OCI-LY7 (cell line): ENCODE measurements at places on chromosomes 1 and 21.

GRCh38 chr1:40407453-40407852, 33.9 kb downstream of the SMAP2 start:
- DNase-seq = no peak

DNA sequence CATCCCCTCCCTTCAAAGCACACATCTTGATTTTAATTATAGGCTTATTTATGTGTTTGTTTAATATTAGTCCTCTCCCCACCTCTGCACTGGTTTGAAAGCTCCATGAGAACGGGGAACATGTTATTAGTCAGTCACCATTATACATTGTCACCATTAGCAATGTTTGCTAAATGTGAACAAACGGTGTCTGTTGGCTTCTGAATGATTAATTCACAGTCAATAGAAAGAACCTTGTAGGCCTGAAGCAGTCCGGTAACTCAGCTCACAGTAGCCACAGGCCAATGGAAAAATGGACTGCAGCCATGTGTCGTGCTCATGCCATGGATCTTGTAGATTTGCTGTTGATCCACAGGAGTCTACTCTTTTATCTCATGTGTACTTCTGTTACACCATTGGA, 49.7 kb upstream of the NHLH2 start:
- no peak for DNase-seq

GRCh38 chr1:70355920-70356319, 1.4 kb upstream of the ANKRD13C start:
- peak; percentile 12 for DNase-seq

DNA sequence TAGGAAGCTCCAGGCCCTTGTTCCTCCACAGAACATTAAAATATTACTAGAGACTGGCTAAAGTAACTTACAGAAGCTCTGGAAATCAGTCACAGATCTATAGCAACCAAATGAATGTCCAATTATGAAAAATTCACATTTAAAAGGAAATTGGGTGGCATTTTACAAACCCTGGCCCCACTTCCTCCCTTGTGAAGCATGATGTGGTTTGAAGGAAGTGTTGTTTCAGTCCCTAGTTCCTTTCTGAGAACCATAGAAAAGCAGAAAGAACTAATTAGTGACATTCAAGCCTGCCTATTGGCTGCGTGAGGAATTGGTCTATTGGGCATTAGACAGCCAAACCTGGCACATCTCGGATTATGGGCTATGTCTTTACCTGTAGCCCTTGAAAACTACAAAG, 649.7 kb upstream of the NEGR1 start:
- DNase-seq = no peak
